ENCODE measurements at places on chromosomes 7 and 10.

DNA sequence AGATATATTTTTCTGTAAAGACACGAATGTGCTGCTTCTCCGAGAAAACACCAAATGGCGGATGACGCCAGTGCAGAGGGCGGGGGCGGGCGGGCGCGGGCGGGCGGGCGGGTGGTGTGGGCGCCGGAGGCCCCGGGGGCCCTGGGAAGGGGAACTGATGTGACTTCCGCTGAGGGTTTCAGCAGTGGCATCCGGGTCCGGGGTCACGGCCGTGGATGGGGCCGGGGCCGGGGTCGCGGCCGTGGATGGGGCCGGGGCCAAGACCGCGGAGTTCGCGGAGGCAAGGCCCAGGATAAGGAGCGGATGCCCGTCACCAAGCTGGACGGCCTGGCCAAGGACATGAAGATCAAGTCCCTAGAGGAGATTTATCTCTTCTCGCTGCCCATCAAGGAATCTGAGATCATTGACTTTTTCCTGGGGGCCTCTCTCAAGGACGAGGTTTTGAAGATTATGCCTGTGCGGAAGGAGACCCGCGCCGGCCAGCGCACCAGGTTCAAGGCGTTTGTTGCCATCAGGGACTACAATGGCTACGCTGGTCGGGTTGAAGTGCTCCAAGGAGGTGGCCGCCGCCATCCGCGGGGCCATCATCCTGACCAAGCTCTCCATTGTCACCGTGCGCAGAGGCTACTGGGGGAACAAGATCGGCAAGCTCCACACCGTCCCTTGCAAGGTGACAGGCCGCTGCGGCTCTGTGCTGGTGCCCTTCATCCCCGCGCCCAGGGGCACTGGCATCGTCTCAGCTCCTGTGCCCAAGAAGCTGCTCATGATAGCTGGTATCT, 20.3 kb upstream of the IGF2BP3 start:
- peak; percentile 83 for DNase-seq

GRCh38 chr7:113197274-113197673, 78.9 kb upstream of the SMIM30 start:
- DNase-seq, result no peak

- DNase-seq, result no peak
Observed at GRCh38 chr7:128681794-128682537, 9.9 kb downstream of the GARIN1A start.

GRCh38 chr10:78301891-78302738, 268.5 kb downstream of the RPS24 start:
- no peak for DNase-seq

- no peak for DNase-seq
Observed at GRCh38 chr10:75859141-75859540, 427.7 kb downstream of the LRMDA start.

GRCh38 chr7:140350056-140350455, 48.3 kb downstream of the SLC37A3 start:
- no peak for DNase-seq

- DNase-seq, result no peak
Observed at GRCh38 chr10:60975716-60976115, 31.7 kb upstream of the RHOBTB1 start.

DNA sequence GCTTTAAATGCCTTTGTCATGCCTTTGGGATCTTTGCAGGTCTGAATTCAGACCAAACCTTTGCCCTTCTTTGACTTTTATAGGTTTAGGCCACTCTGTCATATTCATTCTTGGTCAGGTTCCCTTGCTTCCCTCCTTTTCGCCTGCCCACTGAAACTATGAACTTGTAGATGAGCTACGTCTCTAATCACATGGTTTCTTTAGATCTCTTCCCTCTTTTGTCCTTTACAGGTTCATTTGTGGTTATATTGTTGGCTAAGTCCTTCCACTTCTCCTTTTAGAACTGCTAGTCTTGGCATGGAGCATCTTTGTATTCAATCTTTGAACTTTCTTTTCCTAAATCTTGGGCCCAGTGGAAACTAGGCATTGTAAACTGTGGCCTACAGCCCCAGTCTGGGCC, 104.0 kb upstream of the ZEB1 start:
- DNase-seq, result no peak

GRCh38 chr10:73552819-73553715, 38.1 kb downstream of the USP54 start:
- DNase-seq, result peak; percentile 61

GRCh38 chr7:74449809-74450397, 3.8 kb upstream of the GTF2IRD1 start:
- DNase-seq, result peak; percentile 48

DNA sequence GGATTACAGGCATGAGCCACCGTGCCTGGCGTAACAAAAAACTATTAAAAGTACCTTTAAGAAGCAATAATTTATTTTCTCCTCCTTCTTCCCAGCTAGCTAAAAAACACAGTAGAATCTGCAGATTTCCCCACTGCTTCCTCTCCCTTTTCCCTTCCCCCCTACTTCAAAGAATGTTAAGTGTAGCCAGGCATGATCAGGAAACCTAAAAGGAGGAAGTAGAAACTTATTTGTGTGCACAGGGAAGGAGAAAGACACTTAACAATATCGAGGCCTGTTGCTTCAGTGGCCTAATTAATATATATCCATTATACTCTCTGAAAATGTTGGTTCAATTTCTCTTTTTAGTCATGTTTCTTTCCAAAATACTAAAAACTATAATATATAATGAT, 127.7 kb downstream of the NRBF2 start:
- DNase-seq, result no peak

- DNase-seq, result no peak
Observed at GRCh38 chr10:112700215-112700671, 249.8 kb upstream of the TCF7L2 start.

- no peak for DNase-seq
Observed at GRCh38 chr7:121078701-121079227, 90.3 kb downstream of the CPED1 start.

- DNase-seq, result peak; percentile 73
Observed at GRCh38 chr7:27921081-27921836, 181.3 kb downstream of the TAX1BP1 start.

DNA sequence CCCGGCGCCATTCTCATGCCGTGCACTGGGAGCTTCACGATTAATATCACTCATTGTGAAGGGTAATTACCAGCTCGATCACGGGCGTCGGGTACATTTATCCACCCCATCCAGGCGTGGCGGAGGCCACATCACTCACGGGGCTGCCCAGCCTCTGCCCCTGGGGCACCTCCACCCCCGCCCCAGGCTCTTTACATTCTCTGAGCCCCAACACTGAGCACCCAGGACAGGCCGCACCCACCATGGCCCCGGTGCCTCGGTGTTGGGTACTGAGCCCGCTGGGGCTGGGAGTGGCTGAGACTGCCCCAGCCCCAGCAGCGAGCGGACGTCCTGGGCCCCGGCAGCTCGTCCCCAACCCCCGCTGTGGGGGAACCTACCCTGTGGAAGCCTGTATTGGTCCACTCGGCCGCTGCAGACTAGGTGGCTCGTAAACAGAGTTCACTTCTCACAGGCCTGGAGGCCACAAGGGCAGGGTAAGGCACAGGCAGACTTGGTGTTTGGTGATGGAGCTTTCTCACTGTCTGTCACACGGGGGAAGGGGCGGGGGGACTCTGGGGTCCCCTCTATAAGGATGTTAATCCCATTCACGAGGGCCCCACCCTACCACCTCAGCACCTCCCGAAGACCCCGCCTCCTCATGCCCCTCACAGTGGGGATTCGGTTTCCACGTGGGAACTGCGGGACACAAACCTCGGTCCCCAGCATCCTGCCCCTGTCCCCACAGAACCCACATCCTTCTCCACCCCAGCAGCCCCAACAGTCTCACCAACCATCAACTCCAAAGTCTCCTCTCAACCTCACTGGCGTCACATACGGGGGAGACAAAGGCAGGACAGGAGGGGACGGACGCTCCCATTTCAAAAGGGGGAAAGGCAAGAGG, 184.1 kb downstream of the ELFN1 start:
- DNase-seq, result peak; percentile 10

GRCh38 chr10:57338823-57339558, 928.7 kb downstream of the IPMK start:
- DNase-seq, result no peak

DNA sequence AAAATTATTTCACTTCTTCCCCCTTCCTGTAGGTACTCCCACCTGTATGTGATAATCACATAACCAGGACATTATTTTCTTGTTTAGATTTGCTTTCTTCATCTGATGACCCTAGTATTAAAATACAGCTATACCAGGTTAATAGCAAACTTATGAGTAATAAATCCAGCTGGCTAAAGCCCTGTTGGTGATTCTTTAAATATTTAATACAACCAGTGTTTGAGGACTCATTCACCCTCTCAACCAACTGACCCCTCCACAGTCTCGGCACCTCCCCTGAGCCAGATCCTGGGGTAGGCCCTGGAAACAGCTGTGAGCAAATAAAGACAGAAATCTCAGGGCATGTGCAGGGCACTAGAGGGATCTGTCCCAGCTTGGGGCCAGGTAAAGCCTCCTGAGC, 58.5 kb downstream of the BLNK start:
- DNase-seq, result no peak

DNA sequence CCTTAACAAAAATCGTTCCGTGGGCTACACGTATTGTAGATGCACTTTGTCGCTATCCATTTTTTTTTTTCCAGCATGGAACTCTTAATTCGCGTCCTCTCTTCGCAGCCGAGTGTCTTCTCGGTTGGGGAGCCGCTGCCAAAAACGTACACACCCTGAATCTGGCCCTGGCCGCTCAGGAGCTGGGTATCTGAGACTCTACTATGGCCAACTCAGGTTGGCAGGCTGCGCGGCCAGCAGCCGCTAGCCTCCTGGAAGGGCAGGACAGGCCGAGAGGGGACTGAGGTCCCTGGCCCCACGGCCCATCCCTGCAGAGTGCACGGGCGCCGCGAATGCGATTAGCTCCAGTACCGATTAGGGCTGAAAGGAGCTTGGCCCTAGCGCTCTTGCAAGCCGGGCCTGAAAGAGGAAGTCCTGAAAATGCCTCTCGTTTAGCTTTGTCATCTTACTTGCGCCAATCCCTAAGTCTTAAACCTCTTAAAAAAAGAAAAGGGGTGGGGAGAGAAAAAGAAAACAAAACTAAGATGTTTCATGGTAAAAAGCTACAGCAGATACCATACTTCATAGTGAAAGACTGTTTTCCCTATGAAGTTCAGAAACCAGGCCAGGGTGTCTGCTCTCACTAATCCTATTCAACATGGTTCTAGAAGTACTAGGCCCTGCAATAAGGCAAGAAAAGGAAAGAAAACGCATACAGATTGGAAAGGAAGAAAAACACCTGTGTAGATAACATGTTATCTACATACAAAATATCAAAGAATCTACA, 113.2 kb upstream of the RHEB start:
- DNase-seq, result no peak

GRCh38 chr10:620417-620816, 69.1 kb downstream of the DIP2C start:
- DNase-seq, result no peak

DNA sequence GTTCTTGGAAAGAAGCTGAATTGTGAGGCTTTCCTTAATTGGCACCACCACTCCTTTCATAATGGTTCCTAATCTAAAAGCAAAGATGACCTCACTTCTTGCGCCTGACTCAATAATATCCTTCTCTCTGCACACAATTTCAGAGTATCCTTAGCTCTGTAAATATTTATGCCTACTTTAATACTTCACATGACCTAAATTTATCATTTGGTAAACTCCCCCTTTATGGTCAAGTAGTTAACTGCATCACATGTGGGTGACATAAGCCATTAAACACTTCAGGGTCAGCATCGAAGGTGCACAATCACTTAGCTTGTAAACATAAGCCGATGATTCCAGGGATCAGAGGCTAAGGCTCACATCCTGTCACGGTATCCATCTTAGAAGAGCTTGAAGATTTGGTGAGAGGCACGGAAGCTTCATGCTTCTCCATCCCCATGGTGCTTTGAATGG, 7.3 kb upstream of the RHOBTB1 start:
- DNase-seq, result no peak

- no peak for DNase-seq
Observed at GRCh38 chr7:15938115-15938514, 251.6 kb upstream of the MEOX2 start.

DNA sequence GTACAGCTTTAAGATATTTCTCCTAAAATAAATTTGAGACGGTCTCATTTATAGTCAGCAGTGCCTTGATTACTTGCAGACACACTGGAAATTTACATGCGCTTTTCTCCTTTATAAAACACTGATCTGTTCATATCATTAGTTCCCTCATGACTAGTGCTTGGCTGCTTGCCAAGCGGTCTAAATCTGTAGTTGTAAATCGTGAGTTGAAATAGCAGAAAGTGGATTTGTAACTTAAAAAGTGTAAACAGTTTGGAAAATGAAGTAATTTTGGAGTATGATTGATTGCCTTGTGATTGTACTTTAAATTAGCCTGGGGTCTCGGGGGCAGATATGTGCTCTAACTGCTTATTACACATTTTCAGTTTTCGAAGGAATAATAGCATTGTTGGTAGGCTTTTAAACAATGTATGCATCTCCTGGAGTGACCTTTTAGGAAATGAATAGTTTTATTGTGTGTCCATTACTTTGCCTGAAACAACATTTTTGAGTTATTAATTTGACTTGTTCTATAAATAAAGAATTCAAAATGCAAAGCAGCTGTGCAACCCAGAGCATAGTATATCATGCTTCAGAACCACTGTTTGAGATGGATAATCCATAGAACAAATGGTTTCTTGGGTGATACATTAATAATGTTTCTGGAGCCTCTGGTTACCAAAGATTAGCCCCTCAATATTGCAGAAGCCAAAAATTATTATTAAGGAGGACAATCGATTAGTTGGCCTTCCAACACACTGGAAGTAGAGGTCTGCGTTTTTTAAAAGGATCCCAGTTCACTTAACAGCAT, 73.3 kb downstream of the ARID5B start:
- DNase-seq, result peak; percentile 85

DNA sequence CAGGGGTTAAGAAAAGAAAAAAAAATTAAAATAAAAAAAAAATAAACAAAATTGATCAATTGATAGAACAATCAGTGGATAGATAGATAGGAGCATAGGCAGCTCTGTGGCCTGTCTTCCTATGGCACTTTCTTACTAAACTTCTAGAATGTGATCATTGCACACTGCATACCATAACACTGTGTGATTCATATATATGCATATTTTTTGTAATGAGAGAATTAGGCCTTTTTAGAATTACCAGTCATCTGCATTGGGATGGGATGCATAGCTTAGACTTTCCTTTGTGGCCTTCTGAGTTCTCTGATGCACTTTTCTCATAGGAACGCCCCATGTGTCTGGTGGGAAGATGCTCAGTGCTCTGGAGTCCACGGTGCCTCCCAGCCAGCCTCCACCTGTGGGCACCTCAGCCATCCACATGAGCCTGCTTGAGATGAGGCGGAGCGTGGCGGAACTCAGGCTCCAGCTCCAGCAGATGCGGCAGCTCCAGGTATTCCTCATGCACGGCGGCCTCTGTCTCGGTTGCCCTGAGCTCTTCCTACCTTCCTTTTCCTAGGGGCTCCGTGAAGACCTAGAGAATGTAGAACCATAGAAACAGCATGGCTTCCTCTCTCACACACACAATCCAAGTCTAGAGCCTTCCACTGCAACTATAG, 222.5 kb downstream of the ARHGAP21 start:
- no peak for DNase-seq
